ENCODE measurements at places on chromosomes 16 and 17.

- DNase-seq = no peak
Observed at GRCh38 chr17:79508291-79508716, 102.5 kb downstream of the RBFOX3 start.

DNA sequence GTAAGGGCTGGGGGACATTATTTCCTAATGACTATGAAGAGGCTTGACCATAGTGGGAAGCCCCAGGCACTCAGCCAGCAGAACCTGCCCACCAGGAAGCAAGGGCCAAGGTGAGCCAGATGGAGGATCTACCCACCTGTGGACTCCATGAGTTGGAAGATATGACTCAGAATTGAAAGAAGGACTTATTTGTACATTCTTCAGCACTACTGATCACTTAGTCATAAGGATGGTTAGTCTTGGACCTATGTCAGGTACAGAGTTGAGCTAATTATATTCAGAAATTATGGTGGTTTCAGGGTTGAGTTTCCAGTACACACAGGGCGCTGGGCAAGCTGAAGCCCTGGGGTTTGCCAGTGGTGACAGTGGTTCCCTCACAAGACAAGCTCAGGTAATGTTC, 24.0 kb upstream of the GRIN2A start:
- no peak for DNase-seq

- DNase-seq = no peak
Observed at GRCh38 chr16:53085369-53085843, 30.6 kb downstream of the CHD9 start.

GRCh38 chr17:48351911-48352332, 78.1 kb downstream of the SKAP1 start:
- DNase-seq = peak; percentile 15

DNA sequence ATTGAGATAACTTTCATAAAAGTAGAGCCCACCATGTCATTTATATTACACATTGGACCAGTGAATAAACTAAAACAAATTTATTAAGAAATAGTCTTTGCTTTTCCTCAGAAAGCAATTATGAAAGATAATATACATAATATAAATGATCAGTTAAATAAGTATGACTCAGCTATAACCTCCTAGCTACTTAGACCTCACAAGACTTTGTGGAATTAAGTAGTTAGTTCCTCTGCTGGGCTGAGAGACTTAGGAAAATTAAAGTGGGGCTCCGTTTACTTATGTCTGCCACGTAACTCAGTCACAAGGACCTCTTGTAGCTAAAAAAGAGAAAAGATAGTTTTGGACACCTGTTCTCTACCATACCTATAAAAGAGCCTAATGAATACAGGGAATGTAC, 76.9 kb downstream of the MRTFB start:
- no peak for DNase-seq

- no peak for DNase-seq
Observed at GRCh38 chr17:64357191-64357981, 33.3 kb downstream of the PECAM1 start.

Data from NCI-H748 treated with DMSO at 0.1 percent for 48 hours (cell line).